ENCODE measurements at places on chromosomes 5 and 9.

GRCh38 chr5:8289779-8290178 lies 420.8 kb downstream of the MTRR start:
- DNase-seq, result no peak

GRCh38 chr9:35917261-35917660 lies 8.0 kb downstream of the SPAAR start:
- no peak for DNase-seq

DNA sequence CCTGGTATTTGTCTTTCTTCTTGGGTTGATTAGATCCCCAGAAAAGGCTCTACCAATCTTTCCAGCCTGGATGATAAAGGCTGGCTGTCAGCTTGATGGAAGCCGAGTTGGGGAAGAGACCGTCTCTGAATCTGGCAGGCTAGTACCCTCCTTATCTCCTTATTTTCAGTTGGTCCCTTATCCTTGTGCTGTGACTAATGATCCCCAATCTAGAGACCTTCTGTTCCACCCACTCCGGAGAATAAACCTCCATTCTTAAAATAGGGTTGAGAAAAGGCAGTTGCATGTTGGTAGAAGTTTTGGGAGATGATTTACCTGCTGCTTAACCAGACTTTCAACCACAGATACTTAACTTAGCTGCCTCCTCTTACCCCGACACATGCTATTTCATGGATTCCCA lies 52.3 kb downstream of the PRKACG start:
- no peak for DNase-seq

- peak; percentile 48 for DNase-seq
These were observed 49.7 kb downstream of the AHRR start for GRCh38 chr5:370959-371810.

DNA sequence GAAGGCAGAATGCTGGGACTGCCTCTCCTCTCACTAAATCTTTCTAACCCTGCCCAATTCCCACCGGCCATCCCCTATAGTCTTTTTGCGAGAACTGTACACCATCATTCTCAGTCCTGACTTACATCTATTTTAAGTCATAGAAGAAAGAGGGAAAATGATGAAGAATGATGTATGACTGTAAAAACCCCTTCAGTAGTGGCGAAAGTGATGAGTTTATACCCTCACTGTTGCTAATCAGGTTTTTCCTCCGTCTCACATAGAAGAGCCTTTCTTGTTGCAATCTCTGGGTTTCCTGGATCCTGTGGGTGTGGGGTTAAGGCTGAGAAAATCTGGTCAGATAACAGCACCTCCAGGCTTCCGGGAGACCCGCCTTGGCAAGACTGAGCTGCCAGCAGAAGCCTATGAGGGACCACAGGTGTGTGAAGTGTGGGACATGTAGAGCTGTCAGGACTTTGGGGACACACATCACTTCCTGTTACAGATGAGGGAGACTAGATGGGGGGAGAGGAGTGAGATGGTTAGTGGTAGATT lies 147.1 kb upstream of the SLC12A2 start:
- DNase-seq, result no peak

GRCh38 chr5:180633283-180634177 lies 15.9 kb downstream of the FLT4 start:
- no peak for DNase-seq

- DNase-seq, result no peak
These were observed 280.1 kb downstream of the CDH10 start for GRCh38 chr5:24364711-24365110.

DNA sequence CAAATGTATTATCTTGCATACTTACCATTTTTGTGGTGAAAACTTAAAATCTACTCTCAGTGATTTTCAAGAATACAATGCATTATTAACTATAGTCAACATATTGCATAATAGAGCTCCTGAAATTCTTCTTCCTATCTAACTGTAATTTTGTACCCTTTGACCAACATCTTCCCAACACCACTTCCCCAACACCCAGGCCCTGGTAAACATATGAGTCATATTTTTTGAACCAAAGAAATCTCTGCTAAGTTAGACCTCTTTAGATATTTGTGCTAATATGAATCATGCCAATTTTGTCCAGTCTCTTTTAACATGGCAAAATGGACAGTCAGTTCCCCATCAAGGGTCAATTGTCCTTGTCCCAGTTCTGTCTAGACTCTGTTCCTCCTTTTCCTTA lies 18.5 kb upstream of the RGS7BP start:
- no peak for DNase-seq

- no peak for DNase-seq
These were observed 74.5 kb downstream of the F2RL2 start for GRCh38 chr5:76548525-76549229.

GRCh38 chr9:31418419-31418818 lies 966.0 kb upstream of the ACO1 start:
- DNase-seq, result no peak

DNA sequence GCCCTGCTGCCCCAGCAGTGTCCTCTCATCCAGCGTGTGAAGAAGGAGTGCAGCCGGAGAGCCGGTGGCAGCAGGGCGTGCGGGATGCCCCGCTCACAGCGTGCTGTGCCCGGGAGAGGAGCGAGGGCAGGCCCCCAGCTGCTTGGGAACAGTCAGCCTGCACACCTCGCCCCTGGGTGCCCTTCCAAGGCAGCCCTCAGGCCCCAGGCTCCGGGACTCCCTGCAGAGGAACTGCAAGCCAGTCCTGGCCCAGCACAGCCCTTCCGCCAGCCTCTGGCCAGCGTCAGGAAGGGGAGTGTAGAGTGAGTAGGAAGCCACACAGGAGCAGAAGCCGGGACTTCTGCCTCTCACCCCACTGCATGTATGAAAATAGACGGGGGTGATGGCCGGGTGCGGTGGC lies 43.5 kb downstream of the ADAMTS2 start:
- no peak for DNase-seq

DNA sequence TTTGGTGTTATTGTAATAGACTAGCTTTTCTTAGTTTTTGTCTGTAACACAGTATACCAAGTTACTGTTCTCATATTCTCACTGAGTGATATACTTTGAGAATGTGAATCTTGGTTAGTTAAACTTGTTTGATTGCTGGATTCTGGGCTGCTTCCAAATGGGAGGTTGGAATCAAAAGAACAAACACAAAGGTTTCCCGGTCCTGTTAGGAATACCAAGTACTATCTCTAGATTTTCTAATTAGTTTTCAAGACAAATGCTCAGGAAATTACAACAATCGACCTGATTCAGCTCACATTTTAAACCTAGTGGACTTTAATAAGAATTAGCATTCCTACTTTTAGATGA lies 244.3 kb downstream of the CSNK1G3 start:
- DNase-seq, result no peak

DNA sequence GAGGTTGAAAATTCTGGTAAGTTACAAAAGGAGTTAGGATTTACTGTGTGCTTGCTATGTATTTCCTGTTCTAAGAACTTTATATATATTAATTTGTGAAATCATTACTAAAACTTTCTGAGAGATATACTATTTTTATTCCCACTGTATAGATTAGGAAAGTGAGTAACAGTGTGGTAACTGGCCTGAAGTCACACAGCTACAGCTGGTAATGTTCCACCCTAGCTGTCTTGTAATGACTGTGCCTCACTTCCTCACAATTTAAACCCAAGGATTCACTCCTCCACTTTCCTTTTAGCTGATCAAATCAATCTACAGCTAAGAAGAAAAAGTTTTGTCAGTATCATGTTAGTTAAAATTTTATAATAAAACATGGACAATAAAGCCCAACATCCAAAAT lies 278.8 kb downstream of the GAS1 start:
- DNase-seq, result no peak

DNA sequence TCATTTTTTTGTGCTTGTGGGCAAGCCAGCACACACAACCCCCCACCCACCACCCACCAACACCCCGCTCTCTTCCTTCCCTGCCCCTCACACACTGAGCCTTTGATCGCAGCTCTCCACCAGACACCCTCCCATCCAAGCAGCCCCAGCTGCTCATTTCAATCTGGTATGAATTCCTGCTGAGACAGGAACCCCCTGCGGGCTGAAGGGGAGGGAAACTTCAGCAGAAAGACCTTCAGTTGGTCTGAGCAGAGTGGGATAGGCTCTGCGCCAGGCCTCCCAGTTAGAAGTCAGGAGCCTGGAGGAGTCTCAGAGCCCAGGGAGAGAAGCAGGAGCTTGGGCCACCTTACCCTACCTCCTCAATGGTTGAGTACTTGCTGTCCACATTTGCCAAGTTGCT lies 7.2 kb downstream of the PCDHGC5 start:
- DNase-seq, result peak; percentile 15

All from NB4 (cell line).